ENCODE measurements at places on chromosomes 5 and 9.

DNA sequence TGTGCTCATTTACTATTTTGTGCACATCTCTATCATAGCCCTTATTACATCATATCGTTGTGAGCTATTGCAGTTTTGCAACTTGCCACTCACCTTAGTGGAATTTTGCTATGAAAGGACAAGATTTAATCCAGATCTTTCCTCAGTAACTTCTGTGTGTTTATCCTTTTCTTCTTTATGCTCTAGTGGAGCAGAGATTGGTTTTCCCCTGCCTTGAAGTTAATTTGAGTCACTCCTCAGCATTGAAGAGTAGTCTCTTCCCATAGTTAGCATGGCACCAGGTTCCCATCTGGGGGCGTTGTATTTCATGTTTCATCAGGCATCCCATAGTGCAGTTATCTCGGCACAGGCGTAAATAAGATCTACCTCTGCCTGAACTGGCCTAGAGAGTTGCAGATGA is 510.4 kb downstream of the PSAT1 start:
- no peak for DNase-seq

GRCh38 chr5:139178935-139179334 is 19.2 kb downstream of the SIL1 start:
- DNase-seq, result no peak

GRCh38 chr5:25516141-25516540 is 871.4 kb upstream of the CDH10 start:
- no peak for DNase-seq

- no peak for DNase-seq
These were observed 59.4 kb downstream of the SREK1 start for GRCh38 chr5:66203531-66203930.

Measured in activated CD8-positive, alpha-beta memory T cell treated with anti-CD3 and anti-CD28 coated beads for 1 hour (primary cell).